Activated naive CD4-positive, alpha-beta T cell (primary cell): ENCODE measurements at places on chromosomes 5 and 9.

DNA sequence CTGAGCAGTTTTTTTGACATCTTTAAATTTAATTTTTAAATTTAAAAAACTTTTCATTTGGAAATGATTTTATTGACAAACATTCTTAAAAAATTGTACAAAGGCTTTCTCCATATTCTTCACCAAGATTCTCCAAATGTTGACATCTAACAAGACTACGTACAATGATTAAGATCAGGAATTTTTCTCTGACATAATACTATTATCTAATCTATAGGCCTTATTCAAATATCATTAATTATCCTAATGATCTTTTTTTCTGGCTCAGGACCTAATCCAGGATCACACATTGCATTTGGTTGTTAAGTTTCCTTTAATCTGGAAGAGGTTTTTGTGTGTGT is 106.1 kb upstream of the OSMR start:
- no peak for DNase-seq

DNA sequence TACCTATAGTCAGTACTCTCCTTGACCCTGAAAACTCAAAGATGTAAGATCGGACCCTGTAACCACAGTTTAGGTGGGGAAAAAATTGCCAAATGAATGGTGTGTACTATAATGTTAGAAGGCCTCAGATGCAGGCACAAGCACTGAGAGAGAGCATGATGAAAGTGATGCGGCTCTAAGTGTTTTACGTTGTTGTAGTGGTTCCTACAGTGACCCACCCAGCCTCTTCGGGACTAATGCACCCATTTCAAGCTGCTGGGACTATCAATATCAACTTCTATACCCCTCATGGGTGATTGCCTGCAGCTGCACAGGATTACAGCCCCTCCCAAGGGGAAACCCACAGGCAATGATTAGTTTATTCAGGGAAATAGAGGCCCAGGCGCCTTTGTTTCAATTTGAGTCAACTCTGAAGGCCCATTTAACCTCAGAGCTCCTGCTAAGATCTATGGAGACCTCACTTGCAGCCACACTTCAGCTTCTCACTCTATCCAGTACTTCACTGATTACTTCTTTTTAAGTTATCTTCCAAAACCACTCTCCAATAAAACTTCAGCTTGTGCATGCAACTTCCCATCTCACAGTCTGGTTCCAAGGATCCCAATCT is 340.7 kb downstream of the NR2F1-AS1 start:
- no peak for DNase-seq

- no peak for DNase-seq
Measured at GRCh38 chr5:132414634-132415378, 45.3 kb downstream of the SLC22A5 start.

- no peak for DNase-seq
Measured at GRCh38 chr5:169703813-169704212, 66.7 kb downstream of the DOCK2 start.

GRCh38 chr5:42612750-42613366 is 143.8 kb upstream of the CCDC152 start:
- DNase-seq: no peak

DNA sequence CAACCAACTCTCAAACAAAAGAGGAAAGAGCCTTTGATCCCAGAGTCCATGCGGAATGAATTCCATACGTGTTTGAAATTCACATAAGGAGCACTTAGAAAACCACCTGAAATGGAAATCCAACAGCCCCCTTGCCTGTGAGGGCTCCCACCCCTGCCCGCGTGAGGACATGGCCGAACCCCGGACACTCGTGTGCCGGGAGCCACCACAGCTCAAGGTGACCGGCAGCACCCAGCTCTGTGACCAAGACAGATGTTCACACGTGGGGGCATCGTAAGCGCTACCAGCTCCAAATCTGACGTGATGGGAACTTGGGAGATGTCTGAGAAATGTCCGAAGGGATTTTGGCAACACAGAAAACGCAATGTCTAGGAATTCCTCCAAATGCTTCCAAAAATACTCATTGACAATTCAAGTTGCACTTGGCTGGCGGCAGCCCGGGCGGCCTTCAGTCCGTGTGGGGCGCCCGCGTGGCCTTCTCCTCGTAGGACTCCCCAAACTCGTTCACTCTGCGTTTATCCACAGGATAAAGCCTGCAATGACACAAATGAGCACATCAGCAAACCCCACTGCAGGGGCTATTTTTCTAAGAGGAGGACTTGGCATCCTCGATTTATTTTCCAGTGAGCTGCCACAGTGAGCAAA is 23.2 kb upstream of the TERT start:
- DNase-seq: no peak

GRCh38 chr5:143023411-143024096 is 253.4 kb downstream of the ARHGAP26 start:
- no peak for DNase-seq

DNA sequence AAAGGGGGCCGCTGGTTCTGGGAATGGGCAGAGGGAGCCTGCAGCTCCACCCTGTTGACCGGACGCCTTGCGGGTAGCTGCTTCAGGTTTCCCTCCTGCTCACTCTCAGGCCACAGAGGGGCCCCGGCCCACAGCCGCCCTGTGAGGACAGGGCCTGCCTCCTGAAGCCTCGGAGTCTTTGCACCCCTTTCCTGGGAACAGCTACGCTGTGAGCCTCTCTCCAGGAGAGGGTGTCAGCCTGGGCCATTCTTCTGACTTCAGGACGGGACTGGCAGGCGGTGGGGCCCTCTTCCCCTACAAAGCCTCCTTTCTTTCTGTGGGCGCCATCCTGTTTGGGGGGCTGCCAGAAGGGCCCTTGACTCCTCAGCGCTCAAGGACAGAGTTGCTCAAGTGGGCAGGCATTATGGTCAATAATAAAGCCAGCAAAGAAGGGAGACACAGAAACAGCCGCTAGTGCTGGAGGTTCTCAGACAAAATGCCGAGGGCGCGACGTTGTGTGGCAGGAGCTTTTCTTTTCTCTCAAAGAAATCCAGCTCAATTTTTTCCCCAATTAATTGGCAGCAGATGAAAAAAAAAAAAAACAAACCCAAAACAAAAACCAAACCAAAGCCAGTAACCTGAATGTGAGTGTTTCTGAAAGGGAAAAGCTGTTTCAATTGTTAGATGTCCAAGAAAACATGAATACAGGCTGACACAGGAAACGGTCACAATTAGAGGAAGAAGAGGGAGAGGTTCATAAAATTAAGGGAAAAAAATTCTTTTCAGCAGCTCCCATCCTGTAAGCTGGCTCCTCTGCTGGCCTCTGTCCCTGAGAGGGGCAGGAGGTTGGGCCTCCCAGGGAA is 12.8 kb upstream of the SLC25A51 start:
- no peak for DNase-seq

- no peak for DNase-seq
Measured at GRCh38 chr9:38301376-38302106, 91.0 kb upstream of the ALDH1B1 start.

- no peak for DNase-seq
Measured at GRCh38 chr9:95017062-95017461, 290.6 kb downstream of the AOPEP start.

DNA sequence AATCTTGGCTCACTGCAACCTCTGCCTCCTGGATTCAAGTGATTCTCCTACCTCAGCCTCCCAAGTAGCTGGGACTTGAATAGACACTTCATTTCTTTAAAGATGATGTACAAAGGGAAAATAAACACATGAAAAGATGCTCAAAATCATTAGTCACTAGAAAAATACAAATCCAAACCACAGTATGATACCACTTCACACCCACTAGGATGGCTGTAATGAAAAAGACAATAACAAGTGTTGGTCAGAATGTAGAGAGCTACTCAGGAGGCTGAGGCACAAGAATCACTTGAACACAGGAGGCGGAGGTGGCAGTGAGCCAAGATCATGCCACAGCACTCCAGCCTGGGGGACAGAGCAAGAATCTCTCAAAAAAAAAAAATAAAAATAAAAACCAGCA is 13.0 kb downstream of the F2RL2 start:
- no peak for DNase-seq

GRCh38 chr5:9632495-9632894 is 2.3 kb upstream of the TAS2R1 start:
- DNase-seq: no peak

DNA sequence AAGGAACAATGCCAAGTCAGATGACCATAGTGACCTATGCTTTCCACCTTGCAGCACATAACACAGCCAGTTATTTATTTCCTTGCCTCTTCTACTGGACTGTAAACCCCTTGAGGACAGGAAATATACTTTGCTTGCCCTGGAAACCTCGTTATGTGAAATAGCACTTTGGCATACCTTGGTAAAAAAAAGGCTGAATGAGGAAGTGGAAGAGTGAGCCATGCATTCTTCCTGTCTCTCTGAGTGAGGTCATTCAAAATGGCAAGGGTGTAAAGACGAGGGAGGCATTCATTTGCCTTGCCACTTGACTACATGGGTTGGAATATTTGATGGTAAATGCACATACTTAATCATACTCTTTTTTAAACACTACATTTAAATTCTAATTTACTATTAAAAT is 42.8 kb upstream of the SVEP1 start:
- DNase-seq: no peak
